ENCODE measurements at places on chromosomes 2 and 18.

GRCh38 chr18:9437021-9437437, 38.3 kb upstream of the RALBP1 start:
- no peak for DNase-seq

DNA sequence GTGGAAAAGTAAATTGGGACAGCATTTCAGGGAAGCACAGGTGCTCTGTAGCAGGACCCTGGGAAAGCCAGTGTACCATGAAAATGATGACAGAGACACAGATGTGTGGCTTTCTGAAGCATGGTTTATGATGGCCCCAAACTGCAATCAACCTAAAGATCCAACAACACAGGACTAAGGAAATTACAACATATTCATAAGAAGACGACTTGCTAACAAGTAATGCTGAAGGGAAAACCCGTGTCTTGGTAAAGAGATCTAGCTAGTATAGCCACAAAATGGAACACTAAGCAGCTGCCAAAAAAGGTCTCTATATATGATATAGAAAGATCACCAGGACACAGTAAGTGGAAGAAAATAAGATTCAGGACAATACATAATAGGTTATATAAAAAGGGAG, 53.2 kb downstream of the UXS1 start:
- DNase-seq, result no peak

DNA sequence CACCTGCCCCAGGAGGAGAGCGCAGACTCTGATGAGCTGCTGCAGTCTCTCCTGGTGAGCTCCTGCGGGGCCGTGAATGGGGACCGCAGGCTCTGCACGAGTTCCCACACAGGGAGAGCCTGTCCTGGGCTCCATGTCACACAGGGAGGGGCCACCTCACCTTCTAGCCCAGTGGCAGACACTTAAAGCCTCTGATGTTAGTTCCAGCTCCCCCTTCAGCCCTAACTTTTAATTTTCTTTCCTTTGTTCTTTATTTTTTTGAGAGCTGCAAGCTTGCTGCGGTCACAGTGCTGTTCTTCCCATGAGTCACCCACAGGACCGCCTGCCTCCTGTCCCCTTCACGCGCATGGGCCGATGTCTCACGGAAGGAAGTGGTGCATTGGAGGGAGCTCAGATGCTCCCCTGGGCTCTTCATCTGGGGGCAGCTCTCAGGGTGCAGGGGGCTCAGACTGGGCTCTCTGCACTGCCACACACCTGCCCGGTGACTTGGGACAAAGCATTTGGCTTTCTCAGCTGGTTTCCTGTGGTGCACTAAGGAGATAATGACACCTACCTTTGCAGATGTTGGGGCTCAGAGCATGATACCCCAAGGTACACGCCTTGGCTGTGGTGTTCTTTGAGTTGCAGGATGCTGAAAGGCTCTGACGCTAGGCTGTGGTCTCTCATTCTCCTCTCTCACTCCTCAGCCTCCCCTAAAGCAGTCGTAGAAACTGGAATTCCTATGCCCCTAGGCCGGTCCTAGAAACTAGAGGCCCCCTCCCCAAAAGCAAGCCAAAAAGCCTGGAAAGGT, 37.2 kb upstream of the PXDN start:
- no peak for DNase-seq

- DNase-seq, result no peak
These were observed 13.3 kb upstream of the FAP start for GRCh38 chr2:162256591-162256991.

DNA sequence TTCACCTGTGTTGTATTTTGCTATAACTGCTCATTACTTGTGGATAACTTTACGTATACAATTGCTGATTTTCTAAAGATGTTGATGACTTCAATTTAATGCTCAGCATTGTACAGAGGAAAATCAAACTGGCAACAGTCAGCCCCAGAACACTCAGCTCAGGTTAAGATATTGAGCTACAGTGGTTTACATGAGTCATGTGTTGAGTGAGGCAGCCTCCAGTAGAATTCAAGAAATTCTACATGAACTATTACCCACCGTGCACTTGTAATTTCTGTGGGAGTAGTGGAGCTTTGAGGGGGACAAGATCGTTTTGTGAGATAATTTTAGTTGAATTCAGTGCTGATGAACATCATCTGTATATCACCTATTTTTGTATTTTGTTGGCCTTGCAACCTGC, 292.3 kb downstream of the ALPK2 start:
- DNase-seq, result no peak

DNA sequence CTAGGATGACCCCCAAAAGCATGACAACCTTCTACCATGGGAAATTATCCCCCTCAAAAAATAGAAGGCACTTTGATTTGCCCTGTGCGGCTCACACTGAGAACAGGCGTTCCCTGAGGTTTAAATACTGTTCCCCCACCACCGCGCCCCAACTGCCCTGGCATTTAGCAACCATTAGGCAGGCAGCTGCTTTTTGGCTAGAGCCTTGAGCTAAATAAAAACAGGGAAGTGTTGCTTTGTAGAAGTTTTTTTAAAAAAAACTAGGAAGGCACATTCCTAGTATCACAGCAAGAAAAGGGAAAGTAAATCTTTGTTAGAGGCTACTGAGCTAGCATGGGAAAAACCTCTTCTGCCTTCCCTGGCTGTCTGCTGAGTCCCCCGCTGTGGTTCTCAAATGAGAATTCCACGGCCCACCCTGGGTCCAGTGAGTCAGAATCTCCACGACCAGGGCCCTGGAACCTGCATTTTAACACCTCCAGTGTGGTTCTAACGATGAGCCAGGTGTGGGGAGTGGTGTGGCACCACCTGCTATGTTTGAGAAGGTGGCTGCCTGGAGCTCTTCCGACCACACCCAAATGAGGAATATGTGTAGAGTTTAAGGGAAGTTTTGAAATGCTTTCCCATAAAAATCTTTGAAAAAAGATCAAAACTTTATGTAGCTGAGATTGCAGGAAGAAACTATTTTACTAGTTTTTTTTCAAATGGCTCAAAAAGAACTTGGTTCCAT, 66.4 kb downstream of the VIT start:
- no peak for DNase-seq

- DNase-seq, result no peak
These were observed 41.5 kb downstream of the ARHGAP25 start for GRCh38 chr2:68776124-68776523.

GRCh38 chr2:117656546-117656945, 157.9 kb upstream of the DDX18 start:
- DNase-seq, result no peak

DNA sequence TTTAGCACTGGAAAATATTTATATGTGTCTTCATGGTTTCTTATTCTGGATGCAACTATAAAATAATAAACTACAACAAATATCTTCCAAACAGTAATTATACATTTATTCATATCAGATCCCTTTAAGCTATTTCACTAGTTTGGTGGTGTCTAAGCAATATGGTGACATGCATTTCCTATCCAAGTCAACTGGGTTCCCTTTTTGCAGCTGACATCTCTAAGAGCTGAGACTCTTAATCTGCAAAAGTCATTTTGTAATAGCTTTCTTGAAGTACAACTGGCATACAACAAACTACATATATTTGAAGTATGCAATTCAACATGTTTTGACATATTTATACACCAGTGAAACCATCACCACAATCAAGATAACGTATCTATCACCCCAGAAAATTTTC, 59.9 kb upstream of the SLC1A4 start:
- DNase-seq, result no peak

- no peak for DNase-seq
These were observed 104.2 kb upstream of the TTC27 start for GRCh38 chr2:32523686-32524085.

- DNase-seq, result no peak
These were observed 47.3 kb upstream of the C1D start for GRCh38 chr2:68110102-68110501.

DNA sequence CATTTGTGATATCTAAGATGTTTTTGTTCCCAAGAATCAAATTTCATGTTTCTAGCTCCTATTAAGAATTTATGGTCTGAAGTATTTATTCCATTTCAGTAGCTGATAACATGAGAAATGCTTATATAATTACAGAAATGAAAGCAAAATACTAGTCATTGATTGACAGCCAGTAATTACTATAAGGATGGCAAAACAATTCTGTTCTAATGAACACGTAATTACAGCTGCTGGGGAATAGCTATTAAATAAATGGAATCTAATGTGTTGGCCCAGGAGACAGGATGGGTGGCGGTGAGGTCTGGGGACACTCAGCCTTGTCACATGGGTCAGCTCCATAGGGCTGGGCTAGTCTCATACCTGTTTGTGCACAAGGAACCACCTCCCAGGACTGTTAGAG, 263.5 kb downstream of the FHOD3 start:
- DNase-seq, result no peak

DNA sequence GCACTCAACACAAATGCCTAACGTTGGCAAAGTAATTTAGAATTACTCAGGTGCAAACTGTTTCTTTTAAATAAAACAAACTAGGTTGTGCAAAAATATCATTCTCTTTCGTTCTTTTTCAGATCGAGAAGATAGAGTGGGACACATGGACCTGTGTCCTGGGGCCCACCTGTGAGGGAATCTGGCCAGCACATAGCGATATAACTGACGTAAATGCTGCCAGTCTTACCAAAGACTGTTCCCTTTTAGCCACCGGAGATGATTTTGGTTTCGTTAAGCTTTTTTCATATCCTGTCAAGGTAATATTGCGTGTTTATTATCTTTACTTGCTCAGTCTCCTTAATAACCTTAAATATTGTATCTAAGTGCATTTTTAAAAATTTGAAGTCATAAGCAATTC, 133.6 kb downstream of the RTN4 start:
- DNase-seq, result no peak

DNA sequence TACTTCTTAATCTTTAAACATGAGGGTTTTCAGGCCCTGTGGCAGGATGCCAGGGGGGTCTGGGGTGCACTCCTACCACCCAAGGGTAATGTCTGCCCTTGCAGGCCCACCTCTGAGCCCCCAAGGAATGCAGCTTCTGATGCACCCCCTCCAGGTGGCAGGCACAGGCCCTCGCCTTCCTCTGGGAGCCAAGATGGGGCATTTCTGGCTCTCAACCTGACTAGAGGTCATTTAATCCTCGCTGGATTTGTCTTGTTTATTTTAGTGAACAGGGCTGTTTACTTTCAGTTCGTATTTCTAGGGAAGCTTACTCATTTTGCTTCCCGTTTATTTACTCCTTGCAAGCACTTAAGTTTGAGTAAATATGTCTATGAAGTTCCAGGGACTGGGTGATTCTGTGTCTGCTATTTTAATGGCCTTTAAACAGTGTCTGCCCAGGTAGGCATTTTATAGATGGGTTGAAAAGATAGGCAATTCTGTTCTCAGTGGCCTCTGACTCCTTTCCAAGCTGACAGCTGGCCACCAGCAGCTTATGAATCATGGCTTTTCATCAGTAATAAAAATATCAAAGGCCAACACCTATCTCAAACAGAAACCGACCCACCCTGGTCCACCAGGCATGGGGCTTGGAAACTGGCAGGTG, 11.1 kb upstream of the DNPEP start:
- DNase-seq, result no peak

DNA sequence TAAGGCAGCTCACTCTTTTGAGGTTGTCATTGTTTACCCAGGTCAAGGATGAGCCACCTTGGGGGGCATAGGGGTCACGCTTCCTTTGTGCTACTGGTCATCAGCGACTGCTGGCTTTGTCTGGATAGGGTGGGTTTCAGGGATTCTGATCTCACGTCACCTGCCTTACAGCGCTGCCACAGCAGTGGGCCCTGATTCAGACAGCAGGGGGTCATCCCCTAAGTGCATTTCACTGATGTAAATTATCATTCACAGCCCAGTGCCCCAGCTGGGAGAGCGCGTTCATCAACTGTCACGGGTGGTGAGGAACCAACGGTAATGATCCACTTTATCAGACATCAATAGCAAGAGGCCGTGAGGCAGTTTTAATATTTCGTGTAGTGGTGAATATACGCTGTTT, 291.2 kb downstream of the NEDD4L start:
- DNase-seq, result no peak

DNA sequence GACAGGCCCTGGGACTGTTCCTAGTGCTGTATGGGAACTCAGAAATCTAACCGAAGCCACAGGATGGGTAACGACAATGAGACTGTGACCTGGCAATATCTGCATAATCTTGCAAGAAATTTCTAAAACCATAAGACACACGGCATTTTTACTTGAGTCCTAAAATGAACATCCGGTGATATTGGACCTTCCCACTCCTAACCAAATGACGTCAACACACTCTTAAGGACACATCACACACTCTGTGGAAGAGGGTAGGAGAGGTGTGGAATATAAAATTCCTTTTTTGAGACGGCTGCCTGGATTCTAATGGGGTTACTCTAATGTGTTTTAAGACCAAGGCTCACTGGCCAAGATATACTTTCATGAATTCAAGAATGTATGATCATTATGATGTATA, 195.9 kb downstream of the SLC8A1 start:
- no peak for DNase-seq

DNA sequence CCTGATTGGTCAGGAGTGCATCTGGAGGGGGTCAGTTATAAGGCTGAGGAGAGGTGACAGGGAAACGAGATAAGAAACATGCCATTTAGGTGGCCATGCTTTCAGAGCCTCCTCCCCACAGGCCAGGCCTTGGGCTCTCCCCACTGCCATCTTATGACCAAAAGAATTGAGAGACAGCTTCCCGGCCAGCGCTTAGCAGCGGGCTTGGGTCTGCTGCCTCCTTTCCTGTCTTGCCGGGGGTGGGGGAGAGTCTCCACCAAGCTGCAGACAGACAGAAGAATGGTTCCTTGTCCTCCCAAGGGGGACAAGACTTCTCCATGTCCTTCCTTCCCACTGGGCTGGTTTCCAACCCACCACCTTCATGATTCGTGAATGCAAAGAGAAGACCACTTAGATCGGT, 171.3 kb downstream of the SMAD7 start:
- DNase-seq, result no peak

GRCh38 chr2:190682168-190682567, 33.3 kb downstream of the NAB1 start:
- DNase-seq, result no peak

GRCh38 chr18:1464444-1465217, 560.0 kb downstream of the ADCYAP1 start:
- DNase-seq, result no peak

GRCh38 chr2:239137165-239137897, 263.5 kb downstream of the HDAC4 start:
- no peak for DNase-seq

DNA sequence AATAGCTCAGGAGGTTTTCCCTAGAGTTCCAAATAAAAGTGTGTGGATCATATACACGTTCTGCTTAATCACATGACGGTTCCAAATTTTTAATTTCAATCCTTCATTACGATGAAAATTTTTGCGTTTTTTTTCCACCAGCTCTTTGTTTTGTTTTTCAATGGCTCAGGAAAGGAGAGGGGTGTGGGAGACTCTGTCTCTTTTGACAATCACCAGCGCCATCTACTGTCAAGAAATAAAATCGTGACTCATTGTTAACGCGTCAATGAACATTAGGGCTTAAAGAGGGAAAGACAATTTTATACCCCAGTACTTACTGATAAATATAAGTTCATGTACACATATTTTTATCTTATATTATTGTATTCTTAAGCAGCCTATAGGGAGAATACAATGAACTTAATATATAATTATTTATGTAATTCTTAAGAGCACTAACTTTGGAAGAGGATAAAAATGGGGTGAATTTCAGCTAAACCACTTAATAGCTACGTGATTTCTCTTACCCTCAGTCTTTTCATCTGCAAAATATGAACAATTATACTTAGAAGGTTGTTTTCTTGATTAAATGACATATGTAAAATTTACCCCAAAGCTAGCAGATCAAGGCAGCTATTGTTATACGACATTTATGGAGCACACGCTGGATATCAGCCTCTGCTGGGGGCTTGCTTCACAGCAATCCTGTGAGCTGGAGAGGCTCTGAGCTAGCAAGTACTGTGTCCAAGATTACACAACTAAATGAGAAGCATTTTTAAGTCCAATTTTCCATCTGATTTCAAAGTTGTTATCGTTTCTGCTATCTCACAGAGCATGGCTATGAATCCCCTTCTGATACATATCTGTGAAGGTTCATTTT, 47.4 kb upstream of the RMDN2 start:
- no peak for DNase-seq
